ENCODE measurements at places on chromosomes 7 and 10. TPM values are rescaled to one million over a fixed set of nuclear protein-coding genes. Genes with fewer than 3 reads are reported as not detected.

Gene WAPL
- total RNA-seq: 59.9 TPM

Gene CLDN4
- total RNA-seq: not detected

Gene GRID2IP
- 0.29 TPM for total RNA-seq

Gene DCLRE1A
- total RNA-seq: 11.4 TPM

Gene PALD1
- 0.33 TPM for total RNA-seq

Gene AOAH
- 136 TPM for total RNA-seq

Gene RHOBTB1
- not detected for total RNA-seq

Gene LEP
- total RNA-seq: not detected

Gene IGF2BP3
- total RNA-seq: 0.95 TPM

Gene PLAU
- total RNA-seq: not detected

Gene PPIF
- 391 TPM for total RNA-seq

Gene CCDC172
- total RNA-seq: not detected

Gene IFIT3
- total RNA-seq: 3.0 TPM

Gene PAPOLB
- total RNA-seq: not detected

Gene TACC2
- not detected for total RNA-seq

Gene NKX1-2
- not detected for total RNA-seq

Gene OR9A2
- total RNA-seq: not detected

Gene TUBAL3
- total RNA-seq: not detected

Gene PRR15
- total RNA-seq: not detected

Gene MMS19
- total RNA-seq: 66.3 TPM

Gene HMX3
- not detected for total RNA-seq

Gene C10orf71
- total RNA-seq: not detected

Gene FGFBP3
- total RNA-seq: 1.5 TPM

Gene ECHDC3
- total RNA-seq: 1.3 TPM

Gene JAZF1
- total RNA-seq: 12.6 TPM

Gene ATG9B
- 2.7 TPM for total RNA-seq

Gene BAMBI
- total RNA-seq: not detected

Gene COL1A2
- total RNA-seq: not detected

Gene POMZP3
- 14.9 TPM for total RNA-seq

Gene EN2
- 0.07 TPM for total RNA-seq

Gene LRRN3
- total RNA-seq: 4.6 TPM

Gene MEOX2
- total RNA-seq: not detected

Gene ASIC3
- total RNA-seq: 4.7 TPM

Gene HNRNPA2B1
- total RNA-seq: 824 TPM

Gene DRGX
- not detected for total RNA-seq

Gene PAX4
- not detected for total RNA-seq

Gene CCL26
- total RNA-seq: not detected

Gene ZPBP
- not detected for total RNA-seq

Gene TMEM236
- 0.11 TPM for total RNA-seq

Gene IGFBP3
- not detected for total RNA-seq

Gene C7orf57
- 0.57 TPM for total RNA-seq

Gene VWC2
- not detected for total RNA-seq

Gene TAS2R4
- total RNA-seq: 1.8 TPM

Measured in natural killer cell treated with Interleukin-12 subunit alpha and Interleukin-12 subunit beta and Interleukin-15 and Interleukin-18, amount 100 ng/mL, for 72 hours (primary cell).